DND-41 (cell line): ENCODE measurements at places on chromosomes 6 and 20.

- no peak for DNase-seq
Observed at GRCh38 chr6:21582651-21583050, 10.9 kb upstream of the SOX4 start.

GRCh38 chr6:117311310-117311709 is 46.0 kb downstream of the VGLL2 start:
- no peak for DNase-seq

DNA sequence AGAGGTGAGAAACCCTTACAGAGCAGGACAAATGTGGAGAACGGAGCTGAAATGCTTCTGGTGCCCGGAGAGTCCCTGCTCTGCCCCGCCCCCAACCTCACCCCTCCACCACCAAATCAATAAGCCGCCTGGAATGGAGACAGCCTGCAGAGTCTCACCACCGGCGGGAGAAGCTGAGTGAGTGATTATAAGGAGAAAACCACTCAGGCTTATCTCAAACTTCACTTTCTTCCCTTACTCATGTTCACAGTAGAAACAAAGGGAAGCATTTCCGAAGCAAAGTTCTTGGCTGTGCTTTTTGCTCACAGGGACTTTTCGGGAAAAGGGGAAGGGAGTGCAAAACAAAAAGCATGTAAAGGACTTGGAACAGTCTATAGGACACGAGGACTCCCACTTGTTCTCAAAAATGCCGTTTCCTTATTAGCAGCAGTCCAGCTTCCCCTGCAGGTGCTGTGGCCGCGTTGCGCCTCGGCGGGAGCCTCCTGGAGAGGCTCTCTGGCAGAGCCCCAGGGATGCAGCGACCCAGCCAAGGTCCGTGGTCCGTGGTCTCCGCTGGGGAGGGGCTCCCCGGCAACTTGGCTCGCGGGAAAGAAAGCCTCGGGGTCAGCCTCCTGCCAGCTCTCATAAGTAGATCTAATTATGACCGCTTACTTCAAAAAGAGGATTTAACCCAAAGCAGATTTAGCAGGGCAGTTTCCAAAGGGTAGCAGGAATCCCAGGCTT is 64.8 kb upstream of the TMEM30A start:
- DNase-seq: no peak

GRCh38 chr6:138659998-138660397 is 113.6 kb upstream of the CCDC28A start:
- no peak for DNase-seq

DNA sequence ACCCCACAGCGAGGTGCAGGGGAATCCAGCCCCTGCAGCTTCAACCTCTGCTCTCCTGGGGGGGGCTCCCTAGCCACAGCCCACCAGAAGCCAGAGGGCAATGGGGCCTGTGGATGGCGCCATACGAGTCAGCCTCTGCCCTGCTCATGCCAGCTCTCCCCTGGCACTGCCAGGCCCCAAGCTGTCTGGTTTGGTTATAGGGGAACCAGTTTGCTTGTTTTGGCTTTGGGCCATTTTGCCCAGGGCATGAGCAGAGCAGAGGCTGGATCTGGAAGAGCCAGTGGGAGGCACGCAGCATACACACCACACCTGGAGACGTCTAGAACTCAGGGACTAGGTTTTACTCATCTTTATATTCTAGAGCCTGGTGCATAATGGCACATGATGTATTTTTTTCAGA is 66.7 kb upstream of the SLC22A16 start:
- DNase-seq: no peak

GRCh38 chr6:68252632-68253031 is 382.4 kb upstream of the ADGRB3 start:
- DNase-seq: no peak

GRCh38 chr6:125370343-125370742 is 68.6 kb upstream of the HDDC2 start:
- DNase-seq: no peak

- no peak for DNase-seq
Observed at GRCh38 chr6:25709761-25710160, 44.8 kb upstream of the SLC17A4 start.

DNA sequence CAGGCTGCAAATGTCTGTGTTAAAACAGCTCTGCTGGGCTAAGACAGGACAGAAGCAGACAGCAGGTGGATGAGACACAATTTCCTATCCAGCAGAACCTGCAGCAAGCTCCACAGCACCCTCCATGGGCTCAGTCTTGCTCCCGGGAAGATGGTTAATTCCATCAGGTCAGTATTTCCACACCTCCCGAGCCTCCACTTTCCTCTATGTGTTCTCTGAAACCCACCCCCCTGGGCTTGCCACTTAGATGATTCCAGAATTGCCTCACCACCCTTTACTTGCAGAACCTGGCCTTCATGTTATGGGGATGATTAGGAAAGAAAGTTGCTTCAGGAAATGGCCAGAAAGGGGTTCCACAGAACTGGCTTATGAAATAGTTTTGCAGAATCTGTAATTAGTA is 43.8 kb downstream of the ERMARD start:
- no peak for DNase-seq

GRCh38 chr20:18609741-18610140 is 21.9 kb downstream of the DTD1 start:
- DNase-seq: no peak

DNA sequence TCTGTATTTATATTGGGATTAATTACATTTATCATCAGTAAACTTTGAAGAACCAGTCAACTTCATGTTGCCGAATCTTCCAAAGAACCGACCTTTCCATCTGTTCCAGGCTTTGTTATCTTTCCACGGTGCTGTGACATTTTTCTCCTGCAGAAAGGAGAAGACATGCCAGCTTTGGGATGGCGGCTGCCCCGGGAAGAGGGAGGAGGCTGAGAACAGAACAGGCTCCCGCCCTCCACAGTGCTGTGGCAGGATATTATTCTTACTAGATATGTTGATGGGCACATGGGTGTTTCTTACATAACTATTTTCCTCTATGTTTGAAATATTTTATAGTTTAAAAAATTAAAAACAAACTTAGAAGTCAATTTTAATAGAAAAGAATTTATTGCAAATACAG is 44.9 kb downstream of the GINS1 start:
- no peak for DNase-seq
